ENCODE measurements at places on chromosomes 5 and 9.

DNA sequence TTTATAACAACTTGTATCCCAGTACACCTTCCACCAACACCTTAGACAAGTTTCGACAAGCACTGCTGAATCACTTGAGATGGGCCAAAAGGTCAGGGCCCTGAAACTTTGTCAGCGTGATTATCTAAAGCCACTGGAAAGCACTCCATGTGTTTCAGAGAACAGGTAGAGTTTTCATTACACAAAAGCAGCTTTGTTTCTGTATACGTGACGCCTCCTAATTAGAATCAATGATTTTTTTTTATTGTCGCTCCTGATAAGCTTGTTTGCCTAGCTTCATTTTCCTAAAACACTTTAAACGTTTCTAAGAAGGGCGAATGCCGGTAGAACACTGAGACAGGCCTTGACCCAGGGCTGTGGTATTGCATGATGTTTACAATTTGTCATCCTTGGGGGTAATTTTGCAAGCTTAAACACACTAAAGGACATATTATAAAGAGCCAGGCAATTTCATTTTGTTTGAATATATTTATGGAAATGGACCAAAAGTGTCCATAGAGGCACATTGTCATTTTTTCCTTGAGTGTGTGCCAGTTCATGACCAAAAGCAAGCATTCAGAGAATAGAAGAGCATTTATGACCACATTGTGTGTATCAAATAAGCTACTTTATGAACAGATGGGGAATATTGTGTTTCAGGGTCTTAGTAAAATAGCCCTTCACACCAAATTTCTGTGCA, 193.6 kb downstream of the GLIS3 start:
- DNase-seq = no peak

DNA sequence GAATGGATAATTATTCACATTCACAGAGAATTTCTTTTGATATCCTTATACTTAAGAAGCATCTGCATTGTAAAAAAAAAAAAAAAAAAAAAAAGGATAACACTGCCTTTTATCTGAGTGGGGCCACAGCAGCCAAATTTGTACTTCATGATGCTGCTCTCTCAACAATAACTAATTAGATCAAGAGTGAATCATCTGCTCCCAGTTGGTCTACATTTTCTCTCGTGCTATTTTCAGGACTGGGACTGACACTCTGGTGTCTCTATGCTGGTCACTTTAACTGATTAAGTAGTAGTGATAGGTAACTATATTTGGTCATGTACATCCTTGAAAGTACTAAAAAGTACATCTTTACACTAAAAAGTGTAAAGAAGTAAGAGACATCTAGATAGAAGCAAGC, 90.1 kb downstream of the RFX3 start:
- no peak for DNase-seq

- DNase-seq = no peak
These were observed 377.7 kb downstream of the PIK3R1 start for GRCh38 chr5:68593211-68593671.

GRCh38 chr5:81808106-81808505, 57.2 kb upstream of the SSBP2 start:
- DNase-seq = no peak

GRCh38 chr5:178547753-178548415, 42.3 kb downstream of the COL23A1 start:
- no peak for DNase-seq

GRCh38 chr5:123664961-123665360, 153.0 kb downstream of the CSNK1G3 start:
- no peak for DNase-seq

DNA sequence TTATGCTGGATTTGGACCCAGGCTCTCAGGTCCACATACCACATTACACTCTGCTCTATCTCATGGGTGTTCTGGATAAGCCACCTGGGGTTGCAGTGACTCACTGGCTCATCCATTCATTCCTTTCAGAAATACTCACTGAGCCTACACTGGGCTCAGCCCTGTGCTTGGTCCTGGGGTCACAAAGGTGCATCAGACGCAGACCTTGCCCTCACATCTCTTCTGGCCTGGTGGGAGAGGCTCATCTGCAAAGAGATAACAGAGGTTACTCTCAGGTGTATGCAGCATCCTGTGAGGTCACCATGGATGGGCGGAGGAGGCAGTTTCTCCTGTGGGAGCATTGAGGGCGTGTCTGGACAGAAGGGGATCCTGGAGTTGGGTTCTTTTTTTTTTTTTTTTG, 12.1 kb downstream of the CDHR2 start:
- DNase-seq = no peak

DNA sequence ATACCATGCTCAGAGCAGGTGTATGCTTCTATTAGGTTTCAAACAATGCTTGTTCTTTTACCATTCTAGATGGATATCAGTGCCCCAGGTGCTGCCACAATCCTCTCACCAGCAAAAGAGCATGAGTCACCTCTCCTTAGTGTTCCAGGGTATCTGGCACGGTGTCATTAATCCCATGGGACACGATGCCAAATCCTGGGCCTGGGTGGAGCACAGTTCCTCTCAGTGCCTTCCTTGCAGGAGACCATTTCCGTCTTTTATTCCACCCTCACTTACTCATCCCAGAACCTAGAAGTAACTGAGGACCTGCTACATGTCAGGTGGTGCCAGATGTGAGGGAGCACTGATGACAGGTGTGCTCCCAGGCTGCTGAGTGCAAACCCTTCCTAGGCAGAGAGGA, 1.3 kb upstream of the OR13J1 start:
- DNase-seq = no peak

- DNase-seq = no peak
These were observed 58.8 kb downstream of the C6 start for GRCh38 chr5:41154491-41154890.

DNA sequence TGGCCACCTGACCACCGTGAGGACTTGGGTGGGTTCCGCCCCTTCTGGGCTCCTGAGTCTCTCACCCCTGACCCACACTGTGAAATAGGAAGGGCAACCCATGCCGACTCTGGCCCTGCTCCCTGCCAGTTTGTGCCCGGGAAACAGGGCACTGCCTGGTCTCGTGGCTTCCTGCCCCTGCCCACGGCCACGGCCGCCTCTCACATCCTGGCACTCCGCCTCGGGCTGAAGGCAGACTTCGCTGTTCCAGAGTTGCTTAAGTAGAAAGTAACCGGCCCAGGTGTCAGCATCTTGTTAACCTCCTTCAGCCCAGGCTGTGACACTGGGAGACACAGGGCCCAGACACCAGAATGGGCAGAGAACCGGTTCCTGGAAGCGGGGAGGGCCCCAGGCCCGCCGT, 68.7 kb upstream of the RNU6ATAC start:
- DNase-seq = no peak

- no peak for DNase-seq
These were observed 43.1 kb downstream of the LHX2 start for GRCh38 chr9:124054582-124055227.

- DNase-seq = peak; percentile 19
These were observed 31.8 kb downstream of the SPATA31C2 start for GRCh38 chr9:88106492-88106891.

- no peak for DNase-seq
These were observed 9.6 kb downstream of the NDST1 start for GRCh38 chr5:150517272-150518152.

- DNase-seq = no peak
These were observed 35.1 kb downstream of the TTLL11 start for GRCh38 chr9:122058051-122058450.

- DNase-seq = no peak
These were observed 188.9 kb upstream of the RPS23 start for GRCh38 chr5:82466986-82467561.

GRCh38 chr5:133942614-133943474, 25.6 kb downstream of the C5orf15 start:
- no peak for DNase-seq

DNA sequence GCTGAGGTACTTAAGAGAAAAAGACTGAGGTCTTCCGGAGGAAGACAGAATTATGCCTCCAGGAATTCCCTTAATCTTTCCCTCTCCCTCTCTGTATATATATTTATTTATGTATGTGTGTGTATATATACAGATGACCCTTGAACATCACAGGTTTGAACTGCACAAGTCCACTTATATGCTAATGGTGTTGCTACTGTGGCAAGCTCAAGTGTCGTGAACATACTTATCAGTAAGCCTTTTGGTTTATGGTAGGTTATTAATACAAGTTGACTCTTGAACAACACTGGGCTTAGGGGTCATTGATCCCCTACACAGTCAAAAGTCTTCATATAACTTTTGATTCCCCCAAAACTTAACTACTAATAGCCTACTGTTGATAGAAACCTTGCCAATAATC, 106.8 kb downstream of the NUDT12 start:
- no peak for DNase-seq

- no peak for DNase-seq
These were observed 189.5 kb downstream of the ERCC6L2 start for GRCh38 chr9:96064826-96065481.

DNA sequence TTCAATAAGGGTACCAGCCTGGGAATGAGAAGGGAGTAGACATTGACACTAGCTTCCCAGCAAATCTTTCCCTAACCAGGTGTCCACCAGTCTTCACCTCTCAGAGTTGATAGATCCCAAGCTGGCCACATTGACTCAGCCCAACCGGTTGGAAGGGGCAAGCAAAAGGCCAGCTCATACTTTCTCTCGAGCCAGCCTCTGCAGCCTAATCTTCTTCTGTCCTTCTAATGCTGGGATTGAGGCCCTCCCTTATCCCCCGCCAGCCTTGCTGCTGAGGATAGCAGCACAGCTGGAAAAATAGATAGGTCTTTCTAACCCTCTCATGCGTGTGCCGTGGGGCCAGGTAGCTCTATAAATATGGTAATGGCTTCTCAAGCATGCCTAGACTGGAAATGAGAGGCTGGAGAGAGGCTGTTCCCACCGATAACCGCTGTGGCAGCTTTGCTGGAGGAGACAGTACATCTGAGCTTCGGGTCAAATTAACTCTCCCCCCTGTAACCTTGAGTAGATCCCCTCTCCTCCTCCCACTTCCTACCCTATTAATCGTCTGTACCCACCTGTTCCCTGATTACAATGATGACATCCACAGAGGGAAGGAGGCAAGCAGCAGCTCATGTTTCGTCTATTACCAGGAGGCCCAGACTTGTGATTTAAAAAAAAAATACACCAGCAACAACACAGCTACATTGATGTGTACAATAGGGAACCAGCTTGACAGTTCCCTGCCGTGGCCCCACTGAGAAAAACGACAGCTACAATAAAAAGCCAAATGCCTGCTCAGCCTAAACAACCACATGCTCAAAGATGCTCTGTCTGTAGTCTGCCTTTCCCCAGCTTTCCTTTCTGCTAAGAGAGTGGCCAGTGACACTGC, 219.9 kb upstream of the BRINP1 start:
- DNase-seq = no peak

DNA sequence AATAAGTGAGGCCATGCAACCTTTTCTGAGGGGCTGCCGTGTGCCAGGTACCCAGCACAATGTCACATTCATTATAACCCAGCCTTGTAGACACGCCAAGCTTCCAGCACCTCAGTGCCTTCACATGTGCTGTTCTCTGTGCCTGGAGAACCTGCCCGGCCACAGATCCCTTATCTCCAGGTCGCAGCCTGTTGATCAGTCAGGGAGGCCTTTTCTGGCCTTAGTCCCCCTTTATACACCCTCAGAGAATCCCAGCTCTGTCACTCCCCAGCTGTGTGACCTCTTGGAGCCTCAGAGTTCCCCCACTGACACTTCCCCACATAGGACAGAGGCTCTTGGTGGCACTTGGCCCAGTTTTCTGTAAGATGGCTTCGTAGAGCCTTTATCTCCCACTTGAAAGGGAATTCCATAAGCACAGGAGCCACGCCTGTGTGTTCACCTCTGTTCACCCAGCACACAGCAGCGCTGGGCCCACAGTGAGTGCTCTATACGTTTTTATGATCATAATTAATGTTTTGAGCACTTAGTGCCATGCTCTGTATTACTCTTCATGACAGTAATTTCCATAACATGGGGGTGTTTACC, 38.7 kb downstream of the NEURL1B start:
- DNase-seq = no peak

DNA sequence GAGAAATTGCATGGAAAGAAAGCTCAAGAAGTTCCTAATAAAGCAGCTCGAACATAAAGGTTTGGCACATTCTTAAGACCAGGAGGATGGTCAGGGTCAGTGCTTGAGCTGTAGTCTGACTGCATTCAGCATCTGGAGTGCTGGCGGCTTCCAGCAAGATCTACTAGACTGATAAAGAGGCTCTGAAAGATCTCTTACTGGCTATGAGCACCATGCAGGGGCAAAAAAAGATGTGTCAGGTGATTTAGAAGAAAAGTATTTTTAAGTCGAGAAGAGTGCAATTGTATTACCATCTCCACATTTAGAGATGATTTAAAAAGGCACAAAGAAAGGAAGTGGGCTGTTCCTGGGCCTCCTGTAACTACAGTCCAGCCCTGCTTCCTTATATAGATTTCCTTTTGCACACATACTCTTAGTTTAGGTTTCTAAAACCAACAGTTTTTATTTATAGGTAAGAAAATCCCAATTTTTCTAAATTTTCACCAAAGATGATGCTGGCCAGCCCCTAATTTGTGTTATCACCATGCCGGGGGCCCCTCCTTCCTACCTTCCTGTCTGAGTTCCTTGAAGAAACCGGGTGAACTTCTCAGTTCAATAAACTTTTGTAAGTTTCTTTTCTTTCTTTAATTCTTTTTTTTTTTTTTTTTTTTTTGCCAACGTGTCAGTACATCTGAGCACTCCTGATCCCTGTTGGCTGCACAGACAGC, 65.9 kb upstream of the PLPP1 start:
- no peak for DNase-seq

DNA sequence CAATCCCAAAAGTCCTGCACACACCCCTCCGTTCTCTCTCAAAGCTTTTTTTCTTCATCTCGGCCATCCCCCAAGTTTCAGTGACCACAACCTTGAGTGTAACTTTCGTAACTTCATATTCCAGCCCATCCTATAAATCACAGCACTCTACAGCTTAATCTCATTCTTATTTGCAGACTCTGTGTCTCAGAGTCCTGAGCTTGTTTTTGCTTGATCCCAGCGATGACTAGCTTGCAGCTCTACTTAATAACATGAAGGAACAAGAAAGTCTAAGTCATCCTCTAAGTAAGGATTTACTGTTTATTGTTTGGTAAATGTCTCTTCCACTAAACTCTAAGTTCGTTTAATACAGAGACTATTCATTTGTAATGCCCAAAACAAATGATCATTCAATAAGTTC, 2.6 kb upstream of the SPDL1 start:
- no peak for DNase-seq

GRCh38 chr9:137182836-137183235, 5.5 kb downstream of the ANAPC2 start:
- DNase-seq = no peak

DNA sequence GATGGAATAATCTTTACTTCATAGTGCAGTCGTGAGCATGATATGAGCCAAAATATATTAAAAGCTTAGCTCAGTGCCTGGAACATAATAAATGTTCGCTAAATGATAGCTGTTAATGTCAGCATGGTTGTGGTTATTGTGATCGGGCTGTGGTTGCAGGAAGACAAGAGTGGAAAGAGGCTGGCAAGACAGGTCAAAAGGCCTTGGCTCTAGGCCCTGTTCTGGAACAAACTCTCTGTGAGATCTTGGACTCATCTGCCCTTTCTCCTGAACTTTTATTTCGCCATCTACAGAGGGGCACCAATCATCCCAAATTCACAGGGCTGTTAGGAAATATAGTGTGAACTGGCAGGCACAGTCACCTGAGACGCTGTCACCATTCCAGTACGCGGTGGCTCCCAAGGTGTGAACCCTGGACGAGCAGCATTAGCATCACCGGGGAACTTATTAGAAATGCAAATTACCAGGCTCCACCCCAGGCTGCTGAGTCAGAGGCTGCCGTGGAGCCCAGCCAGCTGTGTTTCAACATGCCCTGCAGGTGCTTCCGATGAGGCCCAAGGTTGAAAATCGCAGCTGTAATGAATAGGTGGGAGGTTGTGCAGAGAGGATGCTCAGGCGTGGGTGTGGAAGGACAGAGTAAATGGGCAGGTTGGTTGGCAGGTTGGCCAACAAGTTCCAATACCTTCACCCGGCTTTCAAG, 50.2 kb upstream of the SAP30L start:
- DNase-seq = no peak

Measured in CD4-positive, alpha-beta T cell treated with Interleukin-17A for 1 hour (primary cell).